ENCODE measurements at places on chromosomes 1 and 21.

- peak; percentile 12 for DNase-seq
Measured at GRCh38 chr1:90561911-90562310, 155.2 kb downstream of the BARHL2 start.

DNA sequence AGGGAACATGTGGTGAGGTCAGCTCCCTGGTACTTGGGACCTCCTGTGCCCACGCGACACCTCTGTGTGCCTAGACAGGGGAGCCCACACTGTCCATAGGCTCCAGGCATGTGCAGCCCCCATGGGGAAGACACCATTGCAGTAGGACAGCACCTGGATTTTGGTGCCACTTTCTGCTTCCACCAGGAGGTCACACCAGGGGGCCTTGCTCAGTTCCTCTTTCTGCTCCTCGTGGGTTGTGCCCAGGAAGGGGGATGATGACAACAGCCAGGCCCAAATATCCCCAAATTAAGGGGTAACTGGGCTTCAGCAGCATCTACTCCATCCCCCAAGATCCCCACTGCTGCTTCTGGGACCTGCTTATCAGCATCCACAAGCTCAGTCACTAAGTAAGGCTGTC is 358.2 kb upstream of the KAZN start:
- DNase-seq, result no peak

- DNase-seq, result no peak
Measured at GRCh38 chr1:210330279-210330866, 1.7 kb downstream of the HHAT start.

DNA sequence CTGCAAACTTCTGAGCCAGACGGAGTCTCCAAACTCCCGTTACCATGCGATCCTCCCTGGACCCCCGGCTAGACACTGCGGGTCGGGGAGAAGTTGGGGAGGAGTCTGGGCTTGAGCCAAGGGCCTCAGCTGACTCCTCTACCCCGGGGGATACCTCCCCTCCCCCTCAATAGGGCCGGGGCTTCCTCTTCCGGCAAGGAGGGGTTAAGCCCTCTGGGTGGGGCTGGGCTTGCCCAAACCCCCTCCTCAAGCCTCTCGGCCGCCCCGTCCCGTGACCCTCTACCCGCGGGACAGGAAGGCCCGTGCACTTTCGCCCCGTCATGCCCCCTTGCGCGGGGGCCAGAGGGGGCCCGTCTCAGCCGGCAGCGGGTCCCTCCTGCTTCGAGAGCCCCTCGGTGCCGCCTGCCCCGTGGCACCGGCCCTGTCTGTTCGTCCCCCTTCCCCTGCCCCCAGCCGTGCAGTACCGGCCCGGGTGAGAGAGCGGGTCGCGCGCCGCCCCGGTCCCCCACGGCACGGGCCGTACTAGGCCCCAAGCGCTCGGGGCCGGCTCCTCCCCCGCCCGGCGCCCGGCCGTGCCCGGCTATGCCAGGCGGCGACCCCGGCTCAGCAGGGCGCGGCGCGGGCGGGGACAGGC is 652 bp downstream of the ARL8A start:
- peak; percentile 74 for DNase-seq

DNA sequence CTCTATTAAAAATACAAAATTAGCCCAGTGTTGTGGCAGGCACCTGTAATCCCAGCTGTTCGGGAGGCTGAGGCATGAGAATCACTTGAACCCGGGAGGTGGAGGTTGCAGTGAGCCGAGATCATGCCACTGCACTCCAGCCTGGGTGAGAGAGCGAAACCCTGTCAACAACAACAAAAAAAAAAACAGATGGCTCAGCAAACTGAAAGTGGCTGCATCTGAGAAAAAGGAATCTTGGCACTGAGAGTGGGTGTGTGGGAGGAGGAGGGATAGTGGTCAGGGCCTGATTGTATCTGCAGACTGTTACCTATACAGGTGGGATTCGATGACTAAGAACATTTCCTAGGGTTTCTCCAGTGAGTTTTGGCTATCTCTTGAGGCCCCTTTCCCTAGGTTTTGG is 122.2 kb upstream of the BARHL2 start:
- DNase-seq, result no peak

DNA sequence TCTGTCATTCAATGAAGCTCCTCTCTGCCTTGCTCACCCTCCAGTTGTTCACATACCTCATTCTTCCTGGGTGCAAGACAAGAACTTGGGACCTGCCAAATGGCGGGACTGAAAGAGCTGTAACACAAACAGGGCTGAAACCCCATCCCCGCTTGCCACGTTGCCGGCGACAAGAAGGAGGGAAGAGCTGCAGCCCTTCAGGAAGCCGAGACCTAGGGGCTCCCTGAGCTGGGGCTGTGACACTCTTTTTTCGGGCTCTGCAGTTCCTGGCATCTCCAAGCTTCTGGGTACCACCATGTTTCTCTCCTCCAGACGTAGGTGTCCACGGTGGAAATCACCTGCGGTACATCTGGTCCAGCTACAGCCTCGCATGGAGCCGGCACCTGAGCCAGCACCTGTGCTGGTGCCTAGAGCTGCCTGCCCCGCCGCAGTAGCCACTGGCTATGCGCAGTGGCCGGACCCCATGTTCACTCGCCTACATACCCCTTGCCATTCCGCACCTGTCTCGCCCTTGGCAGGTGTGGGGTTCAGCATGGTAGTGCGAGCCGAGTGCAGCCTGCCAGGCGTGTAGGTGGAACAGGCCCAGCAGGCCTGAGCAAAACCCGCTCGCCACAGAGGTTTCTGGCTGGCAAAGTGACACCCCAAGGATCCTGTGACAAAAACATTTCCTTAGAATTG is 367.0 kb upstream of the NEGR1 start:
- DNase-seq, result no peak

DNA sequence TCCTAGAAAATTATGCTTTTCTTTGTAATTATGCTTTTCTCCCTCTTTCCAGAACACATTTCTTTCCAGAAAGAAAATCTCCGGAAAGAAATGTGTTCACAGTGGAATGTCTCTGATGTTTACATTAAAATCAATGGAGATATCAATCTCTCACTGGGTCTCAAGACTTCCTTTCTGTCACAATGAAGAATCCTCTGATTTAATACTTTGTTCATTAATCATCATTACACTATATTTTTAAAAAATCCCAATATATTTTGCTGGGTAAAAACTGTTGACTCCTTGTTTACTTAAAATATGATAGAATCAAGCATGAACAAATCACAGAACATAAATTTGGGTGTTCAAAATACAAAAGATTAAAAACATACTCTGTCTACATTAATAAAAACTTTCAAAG is 26.3 kb upstream of the TGFBR3 start:
- DNase-seq, result no peak

DNA sequence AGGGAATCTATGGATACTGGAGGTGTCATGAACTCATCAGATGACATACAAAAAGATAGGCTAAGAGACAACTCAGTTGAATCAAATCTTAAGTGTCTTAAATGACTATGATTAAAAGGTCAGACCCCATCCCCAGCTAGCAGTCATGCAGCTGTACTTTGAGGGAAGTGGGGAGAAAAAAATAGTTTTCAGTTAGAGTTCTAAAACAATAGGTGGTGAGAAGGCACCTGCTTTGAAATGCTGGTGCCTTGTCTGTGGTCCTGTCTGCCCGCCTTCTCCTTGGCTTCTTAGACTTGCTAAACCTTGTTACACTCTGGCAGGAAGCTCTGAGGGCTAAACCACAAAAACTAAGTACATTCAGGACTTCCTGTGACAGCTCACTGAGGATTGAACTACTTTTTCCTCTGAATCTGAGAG is 15.3 kb downstream of the CD2 start:
- peak; percentile 2 for DNase-seq

- DNase-seq, result no peak
Measured at GRCh38 chr1:205505791-205506190, 1.3 kb downstream of the CDK18 start.

DNA sequence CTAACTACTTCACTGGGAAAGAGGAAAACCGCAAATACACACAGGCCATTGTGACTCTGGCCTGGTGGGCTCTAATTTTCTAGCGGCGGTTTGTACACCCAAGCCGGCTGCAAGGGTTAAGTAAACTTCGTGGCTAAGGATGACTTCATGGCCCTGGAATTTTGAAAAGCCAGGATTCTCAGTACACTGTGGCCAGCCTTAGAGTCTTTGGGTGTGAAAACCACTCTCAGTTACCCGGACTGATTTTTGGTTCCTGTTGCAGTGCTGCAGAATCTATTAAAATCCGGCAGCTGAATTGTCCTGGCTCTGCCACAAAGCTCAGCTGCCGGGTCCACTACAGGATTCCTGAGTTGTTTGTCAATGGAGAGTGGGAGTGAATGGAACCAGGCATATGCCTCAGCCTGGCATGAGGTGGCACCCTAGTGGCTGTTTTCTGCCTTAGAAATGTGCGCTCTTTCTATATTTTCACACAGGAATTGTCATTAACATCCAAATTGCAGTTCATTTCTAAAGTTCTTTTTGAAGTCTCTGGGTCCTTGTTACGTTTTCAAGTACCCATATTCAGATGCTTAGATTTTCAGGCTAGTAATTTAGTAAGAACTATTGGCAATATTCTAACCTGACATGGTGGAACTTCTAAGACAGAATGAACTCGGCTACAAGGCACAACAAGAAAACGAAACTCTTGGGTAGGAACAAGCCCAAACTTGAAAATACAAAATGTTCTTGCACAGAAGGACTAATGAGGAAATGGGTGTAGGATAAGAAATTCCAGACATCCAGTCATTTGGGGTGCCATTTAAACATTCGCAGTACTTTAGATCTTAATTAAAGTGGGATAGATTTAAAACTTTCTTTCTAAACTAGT is 255.9 kb downstream of the NFIA start:
- DNase-seq, result no peak

DNA sequence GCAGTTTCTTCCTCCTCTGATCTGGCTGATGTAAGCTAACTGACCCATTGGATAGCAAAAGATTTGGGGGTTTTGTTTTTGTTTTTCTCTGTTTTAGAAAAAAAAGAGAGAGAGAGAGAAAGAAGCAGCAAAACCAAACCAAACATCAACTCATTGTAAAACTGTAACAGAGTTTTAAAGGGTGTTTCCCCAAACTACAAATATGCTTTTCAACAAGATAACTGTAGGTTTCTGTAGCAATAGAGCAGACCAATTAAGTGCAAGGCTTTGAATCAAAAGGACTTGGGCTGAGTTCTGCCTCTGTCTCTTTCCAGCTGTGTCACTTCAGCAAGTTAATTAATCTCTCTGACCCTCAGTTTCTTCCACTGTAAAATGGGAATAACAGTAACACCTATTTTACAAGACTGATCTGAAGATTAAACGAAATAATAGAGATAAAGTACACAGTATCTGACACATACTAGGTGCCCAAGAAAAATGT is 44.5 kb downstream of the RRAGC start:
- no peak for DNase-seq

GRCh38 chr1:14875524-14876509 is 277.3 kb downstream of the KAZN start:
- no peak for DNase-seq

- no peak for DNase-seq
Measured at GRCh38 chr1:234611847-234612351, 1.9 kb upstream of the IRF2BP2 start.

DNA sequence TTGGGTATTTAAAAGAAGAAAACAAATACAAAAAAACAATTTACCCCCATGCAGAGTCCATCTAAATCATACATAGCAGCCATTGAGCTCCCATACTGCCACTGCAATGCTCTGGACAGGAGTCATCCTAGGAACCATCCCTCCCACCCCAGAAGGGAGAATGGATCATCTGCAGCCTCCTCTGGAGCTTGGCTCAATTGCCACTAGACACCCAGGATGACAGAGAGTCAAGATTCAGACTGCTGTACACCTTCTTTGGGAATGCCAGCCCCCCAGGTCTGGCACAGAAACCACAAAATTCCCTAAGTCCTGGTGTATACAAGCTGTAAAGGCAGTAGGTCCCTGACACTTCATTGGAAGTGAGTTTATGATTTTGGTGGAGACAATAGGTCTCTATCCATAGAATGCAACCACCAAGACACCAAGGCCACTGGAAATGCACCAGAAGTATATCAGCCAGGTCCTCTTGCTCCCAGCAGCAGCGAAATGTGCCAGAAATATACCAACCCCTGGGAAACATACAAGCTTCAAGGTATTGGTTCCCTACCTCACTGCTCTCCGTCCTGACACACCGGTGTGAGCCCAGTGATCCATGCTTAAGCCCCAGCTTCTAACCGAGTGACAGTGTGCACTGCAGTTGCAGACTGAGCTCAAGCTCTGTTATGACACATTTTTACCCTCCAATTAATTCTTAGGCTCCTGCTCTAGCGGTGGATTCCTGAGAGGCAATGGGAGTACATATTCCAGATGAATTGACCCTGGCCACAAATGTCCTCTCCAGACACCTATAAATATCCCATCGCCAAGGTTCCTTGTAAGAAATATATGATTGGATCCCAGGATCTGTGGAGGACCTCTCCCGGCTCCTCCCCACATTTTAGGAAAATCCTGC is 4.4 kb downstream of the TAL1 start:
- DNase-seq, result no peak

- DNase-seq, result no peak
Measured at GRCh38 chr1:154624746-154625643, 17.0 kb upstream of the ADAR start.

- no peak for DNase-seq
Measured at GRCh38 chr1:36696261-36696940, 213.7 kb upstream of the CSF3R start.

DNA sequence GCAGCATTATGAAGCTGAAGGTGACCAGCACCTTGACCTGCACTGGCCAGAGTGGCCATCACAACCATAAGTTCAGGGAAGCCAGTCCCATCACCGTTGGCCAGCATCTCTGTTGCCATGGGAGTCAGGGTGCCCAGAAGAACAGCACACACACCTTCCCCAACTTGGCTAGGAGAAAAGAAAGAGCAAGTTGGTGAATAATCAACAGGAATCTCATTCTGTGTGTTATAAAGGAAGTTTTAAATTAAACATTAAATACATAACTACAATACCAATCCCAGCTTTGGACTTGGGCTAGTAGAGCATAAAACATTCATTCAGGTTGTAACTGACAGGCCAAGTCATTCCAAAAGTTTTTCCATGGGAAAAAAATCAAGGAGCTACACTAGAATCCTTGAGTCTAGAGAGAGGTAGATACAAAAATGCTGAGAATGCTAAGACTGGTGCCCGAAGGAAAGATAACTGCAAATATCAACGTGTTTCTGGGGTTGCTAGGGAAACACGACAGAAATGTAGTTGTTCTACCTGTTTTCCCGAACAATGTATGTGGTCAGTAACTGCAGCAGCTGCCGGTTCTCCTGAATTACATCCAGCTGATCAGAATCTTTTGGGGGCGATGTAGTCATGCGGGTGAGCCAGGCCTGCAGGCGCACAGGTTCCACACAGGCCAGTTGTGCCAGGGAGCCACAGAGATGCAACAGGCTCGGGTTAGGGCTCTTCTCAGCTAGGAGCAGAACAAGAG is 45.6 kb downstream of the UBR4 start:
- DNase-seq, result no peak

- DNase-seq, result no peak
Measured at GRCh38 chr1:219206350-219206749, 32.7 kb downstream of the LYPLAL1 start.

DNA sequence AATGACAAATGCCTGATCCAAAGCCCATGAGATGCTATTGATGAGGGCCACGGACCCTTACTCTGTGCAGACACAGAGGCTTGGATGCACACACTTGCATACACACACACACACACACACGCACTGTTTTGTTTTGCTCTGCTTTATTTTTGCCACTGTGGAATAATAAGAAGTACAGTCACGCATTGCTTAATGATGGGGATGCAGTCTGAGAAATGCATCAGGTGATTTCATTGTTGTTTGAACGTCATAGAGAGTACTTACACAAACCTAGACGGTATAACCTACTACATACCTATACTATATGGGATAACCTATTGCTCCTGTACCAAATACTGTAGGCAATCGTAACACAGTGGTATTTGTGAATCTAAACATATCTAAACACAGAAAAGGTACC is 104.4 kb downstream of the RHOU start:
- no peak for DNase-seq
